SJCRH30 (cell line): ENCODE measurements at places on chromosomes 13 and 19. TPM values are rescaled to one million over a fixed set of nuclear protein-coding genes. Genes with fewer than 3 reads are reported as not detected.

The CEACAM3 gene
- not detected in 2 replicates for total RNA-seq

DNA sequence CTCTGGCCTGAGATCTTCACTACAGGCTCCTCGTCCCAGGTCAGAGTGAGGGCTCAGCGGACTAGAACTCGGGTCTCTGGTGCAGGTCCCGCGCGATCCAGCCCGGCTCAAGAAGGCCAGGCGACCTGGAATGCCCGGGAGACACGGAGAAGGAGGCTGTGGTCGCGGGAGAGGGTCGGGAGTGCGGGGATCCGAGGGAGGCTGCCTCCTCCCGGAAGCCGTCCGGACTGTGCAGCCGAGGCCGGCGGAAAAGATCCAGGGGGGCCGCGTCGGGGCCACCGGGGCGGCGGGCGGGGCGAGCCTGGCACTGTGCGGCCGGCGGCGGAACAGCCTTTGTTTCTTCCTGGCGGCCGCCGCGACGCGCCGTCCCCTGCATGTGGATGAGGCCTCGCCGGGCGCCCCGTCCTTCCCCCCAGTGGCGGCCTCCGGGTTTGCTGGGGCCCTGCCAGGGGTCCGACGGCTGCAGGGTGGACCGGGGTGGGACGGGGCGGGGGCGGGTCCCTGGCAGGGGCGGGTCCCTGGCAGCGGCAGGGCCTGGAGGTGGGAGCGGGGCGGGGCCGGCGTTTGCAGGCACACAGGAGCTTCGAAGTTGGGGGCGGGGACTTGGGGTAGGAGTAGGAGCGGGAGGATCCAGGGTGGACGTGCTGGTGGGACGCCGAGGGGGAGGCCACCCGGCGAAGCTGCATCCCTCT, 1.0 kb upstream of the SLC7A10 start:
- no peak for DNase-seq

The ZNF681 gene
- 7.4 and 9.2 TPM in 2 replicates for total RNA-seq

DNA sequence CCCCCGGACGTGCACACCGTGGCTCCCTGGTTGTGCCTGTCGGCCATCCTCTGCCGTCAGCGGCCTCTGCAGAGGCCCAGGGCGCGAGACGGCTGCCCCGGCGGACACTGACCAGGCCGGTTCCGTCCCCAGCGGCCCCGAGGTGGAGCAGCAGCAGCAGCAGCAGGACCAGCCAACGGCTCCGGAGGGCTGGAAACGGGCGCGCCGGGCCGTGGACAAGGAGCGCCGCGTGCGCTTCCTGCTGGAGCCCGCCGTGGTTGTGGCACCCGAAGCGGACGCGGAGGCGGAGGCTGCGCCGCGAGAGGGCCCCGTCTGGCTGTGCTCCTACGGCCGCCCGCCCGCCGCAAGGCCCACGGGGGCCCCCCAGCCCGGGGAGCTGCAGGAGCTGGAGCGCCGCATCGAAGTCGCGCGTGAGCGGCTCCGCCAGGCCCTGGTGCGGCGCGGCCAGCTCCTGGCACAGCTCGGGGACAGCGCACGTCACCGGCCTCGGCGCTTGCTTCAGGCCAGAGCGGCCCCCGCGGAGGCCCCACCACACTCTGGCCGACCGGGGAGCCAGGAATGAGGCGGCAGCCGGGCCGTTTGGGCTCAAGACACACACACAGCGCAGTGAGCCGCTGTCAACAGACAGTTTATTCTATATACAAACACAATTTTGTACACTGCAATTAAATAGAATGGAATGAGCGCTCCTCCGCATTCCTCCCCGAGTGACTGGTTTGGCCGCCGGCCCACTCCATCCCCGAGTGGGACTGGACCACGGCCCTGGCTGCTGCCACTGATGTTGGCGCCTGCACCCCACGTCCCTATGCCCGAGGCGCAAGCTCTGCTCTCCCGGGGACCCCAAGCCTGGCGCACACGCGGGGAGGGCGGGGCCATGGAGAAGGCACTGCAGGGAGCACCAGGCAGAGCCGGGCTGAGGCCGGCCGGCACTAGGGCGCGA, 9.1 kb downstream of the GRIN3B start:
- no peak for DNase-seq

GRCh38 chr13:105925496-105925895, 610.0 kb downstream of the EFNB2 start:
- no peak for DNase-seq

DNA sequence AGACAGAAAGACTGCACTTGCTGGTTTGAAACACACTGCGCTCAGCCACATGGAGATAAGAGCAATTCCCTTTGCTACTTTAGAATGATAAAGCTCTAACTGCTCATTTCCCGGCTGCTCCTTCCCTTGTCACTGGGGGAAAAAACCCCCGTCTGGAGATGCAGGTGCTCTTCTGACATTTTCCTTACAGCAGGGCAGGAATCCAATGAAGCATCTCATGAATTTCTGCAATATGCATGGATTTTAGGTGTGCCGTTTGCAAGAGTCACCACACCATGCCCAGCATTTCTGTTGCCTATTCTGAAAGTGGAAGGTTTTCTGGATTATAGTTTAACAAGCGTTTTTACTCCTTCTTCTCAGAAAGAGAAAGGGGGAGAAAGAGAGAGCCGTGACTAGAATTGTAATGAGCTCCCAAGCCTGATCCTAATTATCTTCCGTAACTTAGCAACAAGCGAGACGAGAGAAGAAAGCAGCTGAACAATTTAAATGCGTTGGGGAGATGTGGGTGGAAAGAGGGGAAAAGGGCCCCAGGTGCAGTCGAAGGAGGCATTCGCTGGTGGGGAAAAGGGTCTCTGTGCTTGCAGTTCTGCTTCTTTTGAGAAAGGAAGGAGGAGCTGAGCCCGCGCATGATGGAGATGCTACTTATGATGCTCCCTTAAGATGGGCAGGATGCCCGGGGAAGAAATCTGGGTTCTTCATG, 76.6 kb upstream of the SPATA13 start:
- DNase-seq, result no peak

The CILP2 gene
- total RNA-seq, result 0.94 and 1.1 TPM in 2 replicates
